ENCODE measurements at places on chromosomes 1 and 21.

DNA sequence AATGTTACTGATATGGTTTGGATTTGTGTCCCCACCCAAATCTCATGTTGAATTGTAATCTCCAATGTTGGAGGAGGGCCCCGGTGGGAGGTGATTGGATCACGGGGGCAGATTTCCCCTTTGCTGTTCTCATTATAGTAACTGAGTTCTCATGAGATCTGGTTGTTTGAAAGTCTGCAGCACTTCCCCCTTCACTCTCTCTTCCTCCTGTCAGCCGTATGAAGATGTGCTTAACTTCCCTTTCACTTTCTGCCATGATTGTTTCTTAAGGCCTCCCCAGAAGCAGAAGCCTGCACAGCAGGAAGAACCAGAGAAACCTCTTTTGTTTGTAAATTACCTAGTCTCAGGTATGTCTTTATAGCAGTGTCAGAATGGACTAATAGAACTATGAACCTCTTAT, 28.4 kb downstream of the TRIM33 start:
- no peak for DNase-seq

DNA sequence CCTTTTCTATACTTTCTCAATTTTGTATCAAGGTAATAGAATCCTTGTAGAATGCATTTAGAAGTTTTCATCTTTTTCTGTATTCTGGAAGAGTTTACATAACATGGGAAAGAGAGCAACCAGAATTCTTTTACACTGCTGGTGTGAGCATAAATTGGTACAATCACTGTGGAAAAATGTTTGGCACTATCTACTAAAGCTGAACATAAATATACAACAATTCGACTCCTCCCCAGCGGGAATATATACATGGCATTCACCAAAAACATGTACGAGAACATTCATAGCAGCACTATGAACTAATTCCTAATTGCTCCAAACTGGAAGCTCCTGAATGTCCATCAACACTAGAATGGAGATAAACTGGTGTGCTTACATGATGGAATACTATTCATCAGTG, 1.8 kb upstream of the ACBD6 start:
- DNase-seq: no peak

- DNase-seq: no peak
Observed at GRCh38 chr1:202244841-202245261, 51.3 kb downstream of the LGR6 start.

- no peak for DNase-seq
Observed at GRCh38 chr1:45623972-45624371, at the start of gene CCDC17. TSS of gene CCDC17 (minus strand) at chr1:45624054. CDS start at chr1:45623909, 145 bp downstream.

GRCh38 chr1:115296981-115297380, 41.1 kb downstream of the NGF start:
- no peak for DNase-seq

DNA sequence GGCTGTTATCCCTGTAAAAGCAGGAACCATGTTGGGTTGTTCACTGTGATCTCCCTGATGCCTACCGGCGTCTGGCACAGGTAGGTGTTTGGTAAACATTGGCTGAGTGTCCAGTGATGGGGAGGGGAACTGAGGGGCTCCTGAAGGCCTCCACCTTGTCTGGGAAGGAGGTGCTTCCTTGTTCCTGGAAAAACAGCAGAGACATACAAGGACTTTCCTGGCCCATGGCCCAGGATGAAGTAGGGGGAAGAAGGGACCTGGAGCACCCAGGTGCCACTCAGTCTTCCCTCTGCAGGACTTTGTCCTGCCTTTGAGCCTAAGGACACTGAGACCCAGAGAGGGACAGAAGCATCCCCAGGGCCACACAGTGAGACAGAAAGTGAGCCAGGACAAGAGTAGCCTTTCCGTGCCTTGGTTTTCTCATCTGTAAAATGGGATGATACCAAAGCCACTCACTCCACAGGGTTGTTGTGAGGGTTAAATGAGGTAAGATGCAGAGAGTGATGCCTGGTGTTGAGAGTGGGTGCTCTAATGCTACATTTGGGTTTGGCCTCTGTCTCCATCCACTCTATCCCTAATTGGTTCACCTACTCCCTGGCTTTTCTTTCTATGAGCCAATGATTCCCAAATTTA, 6.1 kb upstream of the HEYL start:
- no peak for DNase-seq

DNA sequence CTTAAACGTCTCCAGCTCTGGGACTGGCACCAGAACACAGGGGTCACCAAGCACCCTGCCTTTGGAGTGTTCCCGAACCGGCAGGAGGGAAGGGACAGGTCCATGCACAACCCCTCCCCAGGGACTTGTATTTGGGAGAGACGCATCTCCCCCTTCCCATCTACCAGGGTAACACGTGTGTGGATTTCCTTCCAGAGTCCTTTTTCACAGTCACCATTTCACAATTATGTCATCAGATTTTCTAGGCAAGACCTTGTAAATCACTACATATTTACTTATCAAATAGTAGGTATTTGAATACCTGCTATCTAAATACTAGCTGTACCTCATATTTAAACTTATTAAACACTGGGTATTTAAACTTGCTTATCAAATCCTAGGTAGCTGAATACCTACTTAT, 57.4 kb upstream of the AJAP1 start:
- DNase-seq: no peak

DNA sequence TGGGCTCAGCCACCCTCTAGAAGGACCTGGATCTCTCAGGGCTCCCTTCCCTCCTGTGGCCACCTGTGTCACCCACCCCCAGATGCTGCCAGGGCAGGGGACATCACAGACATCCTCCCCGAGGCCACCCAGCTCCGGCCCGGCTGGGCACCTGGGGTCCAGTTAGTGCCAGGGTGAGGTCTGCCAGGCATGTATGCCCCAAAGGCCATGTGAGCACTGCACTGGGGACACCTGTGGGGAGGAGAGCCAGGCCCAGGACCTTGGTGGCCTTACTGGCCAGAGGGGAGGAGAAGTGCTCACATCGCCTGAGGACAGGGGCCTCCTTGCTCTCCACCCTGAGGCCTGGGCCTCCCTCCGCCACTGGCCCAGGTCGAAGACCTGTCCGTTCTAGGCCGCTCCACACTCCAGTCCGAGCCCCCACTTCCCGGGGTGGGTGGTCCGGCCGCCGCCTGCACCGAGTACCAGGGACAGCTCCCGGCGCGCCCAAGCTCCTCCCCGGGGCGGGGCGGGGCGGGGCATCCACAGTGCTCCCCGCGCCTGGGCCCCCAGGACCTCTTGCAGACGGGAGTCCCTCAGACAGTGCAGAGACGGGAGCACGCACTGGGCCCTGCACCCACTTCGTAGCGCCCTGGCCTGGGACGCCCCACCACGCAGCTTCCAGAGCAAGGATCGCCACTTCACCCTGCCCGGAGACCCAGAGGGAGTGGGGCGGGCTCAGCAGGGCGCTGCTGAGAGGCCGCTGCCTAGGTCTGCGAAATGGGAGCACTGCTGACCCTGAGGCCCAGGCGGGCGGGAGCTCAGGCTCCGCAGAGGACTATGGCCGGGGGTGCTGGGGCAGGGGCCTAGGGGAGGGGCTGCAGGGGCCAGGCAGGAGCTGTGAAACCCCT, 34.3 kb upstream of the CCDC27 start:
- DNase-seq: no peak

- DNase-seq: no peak
Observed at GRCh38 chr1:48876330-48876785, 99.7 kb upstream of the BEND5 start.

DNA sequence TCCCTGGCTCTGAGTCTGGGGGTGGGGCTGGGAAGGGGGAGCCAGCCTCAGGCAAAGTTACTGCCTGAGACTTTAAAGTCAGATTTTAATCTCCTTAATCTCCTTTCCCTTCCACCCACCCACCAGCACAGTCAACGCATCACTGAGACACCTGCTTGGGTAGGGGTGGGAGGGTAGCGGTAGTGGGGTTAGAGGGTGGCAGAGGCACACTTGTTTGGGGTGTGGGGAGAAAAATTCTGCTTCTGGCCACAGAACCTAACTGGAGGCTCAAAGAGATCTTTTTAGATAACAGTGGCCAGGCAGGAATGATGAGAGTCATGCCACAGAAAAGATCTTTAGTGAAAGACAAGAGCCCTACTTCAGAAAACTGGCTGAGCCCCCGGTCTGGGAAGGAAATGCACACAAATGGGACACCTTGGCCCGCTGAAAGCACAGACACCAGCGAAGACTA, 44.1 kb downstream of the CD247 start:
- no peak for DNase-seq

DNA sequence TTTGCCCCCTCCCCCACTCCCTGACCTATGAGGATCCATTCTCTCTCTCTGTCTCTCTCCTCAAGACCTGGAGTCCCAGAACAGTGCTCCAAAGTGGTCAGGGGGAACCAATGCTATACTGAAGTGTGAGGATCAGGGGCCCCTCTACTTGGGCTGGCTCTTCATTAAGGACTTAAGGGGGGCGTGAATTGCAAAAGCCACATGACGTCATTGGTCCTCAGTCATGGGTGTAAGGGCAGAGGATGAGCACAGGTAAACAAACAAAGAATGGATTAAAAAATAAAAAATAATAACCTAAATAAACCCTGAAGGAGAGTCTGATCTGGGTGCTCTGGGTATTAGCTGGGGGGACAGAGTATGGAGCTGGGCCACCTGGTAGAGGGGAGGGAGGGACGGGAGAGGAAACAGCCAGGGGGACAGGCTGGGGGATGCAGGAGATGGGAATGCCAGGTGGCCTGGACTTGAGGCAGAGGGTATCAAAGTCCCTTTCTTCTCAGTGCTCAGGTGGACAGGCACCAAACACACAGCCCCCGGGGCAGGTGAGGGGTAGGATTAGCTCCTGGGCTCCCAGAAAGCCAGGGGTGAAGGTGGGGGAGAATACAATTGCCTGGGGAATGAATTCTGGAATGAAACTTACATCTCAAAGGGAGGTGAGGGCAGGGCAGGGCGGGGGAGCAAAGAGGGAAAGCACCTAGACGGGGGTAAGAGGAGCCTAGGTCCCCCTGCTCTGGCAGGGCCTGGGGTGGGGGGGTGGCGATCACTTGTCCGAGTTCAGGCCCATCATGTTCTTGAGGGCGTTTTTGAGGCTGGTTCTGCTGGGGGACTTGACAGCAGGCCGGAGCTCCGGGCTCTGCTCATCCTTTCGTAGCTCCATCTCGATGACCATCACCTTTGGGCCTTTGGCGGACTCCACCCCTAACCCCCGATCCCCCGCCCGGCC, 4.6 kb downstream of the MPZ start:
- DNase-seq: no peak

DNA sequence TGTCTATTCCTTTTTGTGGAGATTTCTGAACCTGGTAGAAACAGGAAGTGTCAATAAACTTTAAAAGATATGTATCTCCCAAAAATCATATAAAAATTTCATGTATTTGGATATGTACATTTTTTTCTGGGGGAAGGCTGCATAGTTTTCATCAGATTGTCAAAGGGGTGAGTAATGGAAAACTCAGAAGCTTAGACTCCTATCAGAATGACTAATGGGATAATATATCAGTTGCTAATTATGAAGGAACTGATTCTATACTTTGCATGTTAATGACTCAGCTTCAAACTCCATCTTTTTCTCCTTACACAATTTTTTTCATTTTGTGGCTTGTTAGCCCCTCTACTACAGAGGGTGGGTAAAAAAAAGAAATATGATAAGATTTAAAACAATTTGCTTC, 55.9 kb downstream of the GON4L start:
- no peak for DNase-seq

DNA sequence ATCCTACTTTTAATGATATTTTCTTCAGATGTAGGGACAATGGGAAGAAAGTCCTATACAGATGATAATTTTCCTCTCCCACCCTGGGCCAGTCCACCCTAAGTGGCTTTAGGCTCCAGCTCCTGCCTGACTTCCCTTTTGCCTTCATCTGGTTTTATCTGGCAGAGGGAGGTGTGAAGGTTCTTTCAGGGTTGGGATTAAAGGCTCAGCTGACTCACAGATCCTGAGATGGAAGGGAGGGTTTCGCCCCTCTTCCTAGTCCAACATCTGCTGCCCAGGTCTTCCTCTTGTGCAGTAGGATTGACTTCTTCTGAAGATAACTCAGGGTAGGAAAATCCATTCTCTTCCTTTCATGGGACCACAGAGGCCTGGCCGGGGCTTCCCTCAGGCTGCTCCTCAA, 362.4 kb upstream of the KAZN start:
- DNase-seq: no peak

- no peak for DNase-seq
Observed at GRCh38 chr1:68426594-68426993, 23.2 kb downstream of the RPE65 start.

DNA sequence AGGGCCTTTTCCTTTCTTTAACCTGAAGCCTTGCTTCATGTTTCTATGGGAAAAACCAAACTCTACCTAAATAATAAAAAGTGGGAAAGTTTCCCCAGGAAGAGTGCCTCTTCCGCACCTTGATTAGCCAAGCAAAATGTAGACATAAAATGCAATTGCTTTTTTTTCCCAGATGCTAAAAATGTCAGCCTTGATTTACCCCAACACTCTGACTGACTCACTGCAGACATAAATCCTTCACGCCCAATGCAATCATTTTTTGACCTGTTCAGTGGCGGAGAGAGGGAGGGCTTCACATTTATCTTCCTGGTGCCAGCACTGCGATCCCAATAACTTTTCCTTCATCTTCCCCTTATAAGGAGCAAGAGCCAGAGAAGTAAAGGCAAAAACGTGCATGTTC, 261.5 kb downstream of the SEC16B start:
- no peak for DNase-seq

DNA sequence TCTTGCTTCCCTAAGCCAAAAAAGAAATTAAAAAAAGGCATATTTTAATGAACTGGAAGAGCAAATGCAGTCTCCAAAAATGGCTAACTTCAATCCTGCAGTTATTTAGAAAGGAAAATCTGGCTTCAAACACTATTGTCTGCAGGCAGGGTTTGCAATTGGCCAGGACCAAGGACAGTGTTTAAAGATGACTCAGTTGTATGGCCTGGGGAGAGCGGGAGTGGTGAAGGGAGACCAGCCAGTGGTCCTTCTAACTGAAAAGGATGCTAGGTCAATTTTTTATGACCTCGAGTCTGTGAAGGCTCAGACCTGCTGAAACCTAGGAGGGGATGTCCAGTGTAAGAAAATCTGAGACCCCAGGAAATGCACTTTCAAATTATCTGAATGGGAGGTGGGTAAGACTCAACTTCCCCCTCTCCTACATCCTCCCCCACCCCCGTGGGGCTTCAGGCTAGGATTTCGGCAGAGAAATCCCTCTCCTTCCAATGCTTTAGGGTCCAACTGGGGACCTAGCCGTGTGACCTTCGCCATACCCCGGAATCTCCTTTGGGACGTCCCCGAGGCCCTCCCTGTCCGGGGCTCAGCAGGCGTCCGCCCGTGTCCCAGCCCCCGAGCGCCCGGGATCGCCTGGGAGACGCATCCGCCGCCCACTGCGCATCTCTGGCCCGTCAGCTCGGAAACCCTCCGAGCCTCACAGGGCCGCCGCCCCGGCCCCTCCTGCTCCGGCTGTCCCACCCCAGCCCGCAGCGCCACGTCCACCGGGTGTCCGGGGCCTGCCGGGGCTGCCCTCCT, 602 bp upstream of the RIMKLA start:
- DNase-seq: no peak

Measured in psoas muscle (tissue), 8 donors.